ENCODE measurements at places on chromosomes 11 and 22.
A peak's percentile ranks its signal among the peaks of the same experiment; 100 is the strongest.

DNA sequence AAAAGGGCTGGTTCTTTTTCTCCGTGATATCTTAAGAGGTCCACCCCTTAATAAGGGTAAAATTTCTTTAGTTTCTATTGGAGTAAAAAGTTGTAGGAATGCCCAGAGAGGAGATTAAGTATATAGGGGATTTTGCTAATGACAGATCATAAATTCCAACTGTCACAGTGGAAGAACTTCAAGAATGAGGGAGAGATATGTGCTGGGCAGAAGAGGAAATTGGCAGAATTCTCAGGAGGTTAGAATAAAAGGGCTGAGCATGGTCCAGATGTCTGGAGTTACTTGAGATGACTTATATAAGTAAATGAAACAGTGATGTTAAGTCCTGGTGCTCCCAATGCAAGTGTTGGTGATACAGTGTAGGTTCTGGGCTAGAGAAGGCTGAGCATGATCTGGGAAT is 417.6 kb upstream of the ARHGAP42 start:
- DNase-seq, result no peak

DNA sequence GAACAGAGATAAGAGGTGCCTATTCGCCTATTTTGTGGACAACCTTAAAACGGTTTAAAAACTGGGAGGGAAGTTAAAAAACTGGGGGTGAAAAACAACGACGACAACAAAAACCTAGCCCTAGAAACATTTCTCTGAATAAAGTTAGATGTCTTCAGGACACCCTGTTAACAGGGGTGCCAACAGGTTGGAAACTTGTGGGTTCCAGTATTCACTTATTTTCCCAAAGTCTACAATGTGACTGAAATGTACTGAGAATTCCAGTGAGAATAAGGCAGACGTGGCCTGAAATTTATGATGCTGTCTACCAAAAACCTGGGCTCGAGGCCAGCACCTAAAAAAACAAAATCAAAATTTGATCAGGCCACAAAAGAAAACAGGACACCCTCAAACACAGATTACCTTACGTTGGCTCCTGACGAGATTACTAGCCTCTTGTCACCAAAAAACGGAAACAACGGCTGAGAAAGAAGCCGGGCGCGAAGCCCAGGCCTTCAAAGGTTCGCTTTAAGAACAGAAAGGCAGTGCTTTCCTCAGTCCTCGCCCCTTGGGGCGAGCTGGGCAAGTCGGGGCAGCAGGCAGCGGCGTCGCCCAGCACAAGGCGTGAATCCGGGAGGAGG is 906 bp downstream of the CCDC90B start:
- DNase-seq, result no peak

- DNase-seq, result no peak
Measured at GRCh38 chr11:96180341-96180740, 162.7 kb downstream of the MAML2 start.

DNA sequence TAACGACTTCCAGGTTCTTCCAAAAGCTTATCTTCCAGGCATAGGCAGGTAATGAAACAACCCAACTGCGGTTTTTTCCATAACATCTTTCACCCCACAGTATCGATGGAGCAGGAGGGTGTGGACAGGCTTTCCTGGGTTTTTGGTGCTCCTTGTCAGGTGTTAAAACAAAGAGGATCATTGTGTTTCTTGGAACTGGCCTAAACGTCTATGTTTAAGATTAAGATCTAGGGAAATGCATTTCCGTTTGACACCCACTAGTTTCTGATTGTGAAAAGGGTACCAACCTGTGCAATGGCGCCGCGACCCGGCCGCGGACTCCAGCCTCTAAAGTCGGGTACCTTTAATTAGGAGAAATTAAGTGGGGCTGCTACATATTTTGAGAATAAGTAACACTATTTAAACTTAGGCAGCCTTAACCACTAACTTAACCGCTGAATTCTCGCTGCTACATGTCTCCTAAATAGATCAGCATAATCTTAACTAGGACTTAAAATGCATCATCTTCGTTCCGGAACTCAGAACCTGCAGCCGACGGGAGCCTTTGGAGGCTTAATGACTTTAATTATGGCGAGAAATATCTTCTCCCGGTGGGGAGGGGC is 31.5 kb downstream of the C22orf31 start:
- DNase-seq, result no peak

DNA sequence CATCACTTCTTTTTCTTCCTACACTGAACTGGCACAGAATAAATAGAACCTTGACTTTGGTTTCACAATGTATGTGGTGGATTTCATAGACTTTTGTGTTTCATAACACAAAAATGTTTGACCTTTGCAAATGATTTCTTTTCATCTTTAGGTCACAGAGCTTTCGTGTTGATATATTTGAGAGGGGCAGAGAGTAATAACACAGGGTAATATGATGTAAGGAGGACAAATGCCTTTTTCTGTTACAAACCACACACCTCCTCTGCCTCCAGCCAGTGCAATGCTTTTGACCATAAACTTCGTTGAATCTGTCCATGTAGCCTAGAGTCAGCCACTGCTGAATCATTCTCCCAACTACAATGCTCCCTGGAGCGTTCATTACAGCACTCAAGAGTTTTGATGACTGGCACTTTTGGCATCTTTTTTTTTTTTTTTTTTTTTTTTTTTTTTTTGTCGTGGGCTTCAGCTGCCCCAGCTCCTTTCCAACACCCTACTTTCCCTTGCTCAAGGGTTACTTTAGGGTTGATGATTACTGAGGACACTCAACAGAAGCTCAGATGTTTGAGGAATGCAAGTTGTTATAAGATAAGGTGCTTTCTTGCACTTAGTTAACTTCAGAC is 11.4 kb upstream of the CAT start:
- peak; percentile 82 for DNase-seq

DNA sequence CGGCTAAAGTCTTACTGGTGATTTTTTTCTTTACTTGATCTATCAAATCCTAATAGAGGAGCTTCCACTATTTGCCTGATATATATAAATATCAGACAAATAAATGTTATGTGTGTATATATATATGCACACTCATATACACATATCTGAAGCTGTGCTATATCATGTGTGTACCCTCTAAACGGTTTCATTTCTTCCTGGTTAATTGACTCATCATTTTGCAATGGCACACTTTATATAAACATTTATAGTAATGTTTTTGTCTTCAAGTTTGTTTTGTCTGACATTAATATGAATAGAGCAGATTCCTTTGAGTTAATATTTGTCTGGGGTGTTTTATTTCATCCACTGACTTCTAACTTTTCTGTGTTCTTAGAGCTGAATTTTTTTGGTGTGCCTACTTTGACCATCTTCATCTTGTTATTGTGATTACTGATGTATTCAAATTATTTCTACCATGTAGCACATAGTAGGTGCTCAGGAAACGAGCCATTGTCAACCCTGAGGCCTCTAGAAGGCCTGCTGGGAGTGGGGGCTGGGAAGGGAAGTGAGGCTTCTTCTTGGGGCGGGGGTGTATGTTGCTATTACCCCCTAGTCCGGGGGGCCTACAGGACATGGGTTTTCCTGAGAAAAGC is 82.6 kb downstream of the LRRC32 start:
- no peak for DNase-seq

DNA sequence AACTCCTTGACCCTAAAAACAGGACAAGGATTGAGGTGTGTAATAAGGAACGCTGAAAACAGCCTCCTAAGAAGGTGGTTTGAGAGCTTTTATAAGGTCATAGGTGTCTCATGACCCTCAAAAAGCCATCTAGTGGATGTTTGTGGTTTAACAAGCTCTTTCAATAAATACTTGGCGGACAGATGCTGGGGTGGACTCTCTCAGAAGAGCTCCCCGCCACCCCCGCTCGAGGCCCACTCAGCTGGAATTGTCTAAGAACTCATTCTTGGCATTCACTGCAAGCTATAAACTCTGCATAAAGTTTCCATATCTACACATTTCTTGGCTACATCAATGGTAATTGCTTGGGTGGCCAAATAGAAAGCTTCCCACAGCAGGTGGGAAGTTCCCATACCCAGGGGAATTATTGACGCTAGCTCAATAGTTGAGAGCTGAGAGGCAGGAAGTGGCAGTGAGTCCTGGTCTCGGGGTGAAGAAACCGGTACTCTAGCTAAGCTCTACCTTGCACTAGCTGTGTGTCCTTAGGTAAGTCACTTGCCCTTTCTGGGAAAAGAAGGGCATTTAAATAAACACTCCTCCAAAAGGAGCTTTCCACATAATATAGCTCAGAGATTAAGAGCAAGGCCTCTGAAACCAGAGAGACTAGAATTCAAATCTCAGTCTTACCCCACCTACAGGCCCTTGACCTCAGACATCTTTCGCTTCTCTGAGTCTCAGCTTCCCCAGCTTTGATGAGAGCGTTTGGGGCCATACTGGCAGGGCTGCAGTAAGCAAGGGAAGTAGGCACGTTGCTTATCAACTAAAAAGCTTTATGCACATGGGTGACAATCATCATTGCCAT is 6.4 kb downstream of the MS4A15 start:
- no peak for DNase-seq

- no peak for DNase-seq
Measured at GRCh38 chr22:49149721-49150608, 677.7 kb downstream of the BRD1 start.

DNA sequence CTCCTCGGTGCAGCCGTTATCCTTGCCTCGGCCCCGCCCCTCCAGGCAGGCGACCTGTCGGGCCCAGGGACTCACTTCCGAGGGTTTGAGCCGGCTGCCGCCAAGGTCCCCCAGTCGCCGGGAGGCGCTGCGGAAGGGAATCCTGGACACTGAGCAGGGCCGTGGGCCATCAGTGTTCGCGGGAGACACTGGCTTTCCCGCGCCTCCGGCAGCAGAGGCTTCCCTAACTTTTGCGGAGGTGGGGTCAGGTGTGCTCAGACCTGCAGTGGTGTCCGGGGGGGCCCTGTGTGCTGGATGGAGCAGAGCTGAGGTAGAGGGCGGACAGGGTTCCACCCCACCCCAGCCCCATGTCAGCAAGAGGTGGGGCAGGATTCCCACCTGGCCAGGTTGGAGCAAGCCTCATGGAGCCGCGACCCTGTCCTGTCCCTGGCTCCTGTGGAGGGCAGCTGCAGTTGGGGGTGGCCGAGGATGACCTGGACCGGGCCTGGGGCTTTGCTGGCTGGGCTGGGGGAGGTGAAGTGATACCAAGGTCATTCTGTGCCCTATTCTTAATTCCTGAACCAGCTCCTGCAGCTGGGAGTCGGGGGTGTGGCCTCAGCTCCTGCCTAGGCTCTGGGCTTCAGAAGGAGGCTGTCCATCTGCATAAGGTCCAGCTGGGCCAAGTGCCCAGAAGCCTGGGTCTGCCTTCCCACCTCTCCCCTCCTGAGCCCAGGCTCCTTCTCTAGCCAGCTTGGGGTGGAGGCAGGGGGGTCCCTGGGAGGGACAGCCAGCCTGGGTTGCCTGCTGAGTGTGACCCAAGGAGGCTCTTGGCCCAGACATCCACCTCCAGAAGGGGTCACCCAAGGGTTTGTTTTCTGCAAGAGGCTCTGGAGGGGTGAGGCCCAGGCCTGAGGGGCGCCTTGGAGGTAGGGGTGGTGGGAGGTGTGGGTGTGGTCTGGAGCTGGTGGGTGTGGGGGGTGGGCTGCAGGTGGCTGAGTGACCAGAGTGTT is 8.4 kb downstream of the TSPAN4 start:
- DNase-seq, result no peak

- no peak for DNase-seq
Measured at GRCh38 chr11:15727520-15727914, 612.8 kb downstream of the INSC start.

- no peak for DNase-seq
Measured at GRCh38 chr11:2951231-2952110, 22.3 kb upstream of the PHLDA2 start.

DNA sequence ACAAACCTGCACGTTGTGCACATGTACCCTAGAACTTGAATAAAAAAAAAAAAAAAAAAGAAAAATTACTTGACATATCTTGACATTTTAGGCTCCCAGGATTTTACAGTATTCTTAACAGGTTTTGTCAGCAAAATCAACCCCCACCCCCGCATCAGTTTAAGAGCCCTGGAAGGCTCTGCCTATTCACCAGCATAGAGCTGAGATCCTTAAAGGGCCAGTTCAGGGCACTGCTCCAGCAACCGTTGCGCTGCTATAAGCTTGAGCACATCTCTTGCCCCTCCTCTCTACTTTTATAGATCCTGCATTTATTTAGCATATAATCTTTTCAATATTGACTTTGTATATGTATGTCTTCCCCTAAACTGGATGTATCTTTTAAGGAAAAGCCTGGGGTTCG is 697 bp upstream of the PAFAH1B2 start:
- no peak for DNase-seq

DNA sequence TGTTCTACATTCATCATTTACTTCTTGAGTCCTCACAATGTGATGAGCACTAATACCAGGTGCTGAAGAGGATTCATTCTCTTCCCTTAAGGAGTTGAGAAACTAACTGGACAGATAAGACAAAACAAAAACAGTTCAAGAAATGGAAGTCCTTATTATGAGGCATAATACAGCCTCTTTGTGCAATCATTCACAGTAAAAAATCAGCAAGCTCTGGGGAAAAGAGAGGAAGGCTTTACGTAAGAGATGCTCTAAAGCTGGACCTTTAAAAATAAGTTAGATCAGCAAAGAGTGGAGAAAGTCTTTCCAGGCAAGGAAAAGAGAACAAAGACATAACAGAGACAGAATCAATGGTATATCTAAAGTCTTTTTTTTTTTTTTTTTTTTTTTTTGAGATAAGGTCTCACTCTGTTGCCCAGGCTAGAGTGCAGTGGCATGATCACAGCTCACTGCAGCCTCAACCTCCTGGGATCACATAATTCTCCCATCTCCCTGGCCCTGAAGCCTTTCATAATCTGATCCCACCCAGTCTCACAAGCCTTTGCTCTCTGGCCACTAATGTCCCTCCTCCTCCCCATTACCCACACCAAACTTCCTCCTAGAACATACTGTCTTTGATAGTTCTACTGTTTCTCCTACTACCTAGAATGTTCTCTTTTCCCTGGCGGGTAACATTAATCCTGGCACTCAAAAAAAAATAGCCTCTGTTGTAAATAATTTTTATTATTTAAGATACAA is 40.9 kb downstream of the MRTFA start:
- DNase-seq, result no peak

DNA sequence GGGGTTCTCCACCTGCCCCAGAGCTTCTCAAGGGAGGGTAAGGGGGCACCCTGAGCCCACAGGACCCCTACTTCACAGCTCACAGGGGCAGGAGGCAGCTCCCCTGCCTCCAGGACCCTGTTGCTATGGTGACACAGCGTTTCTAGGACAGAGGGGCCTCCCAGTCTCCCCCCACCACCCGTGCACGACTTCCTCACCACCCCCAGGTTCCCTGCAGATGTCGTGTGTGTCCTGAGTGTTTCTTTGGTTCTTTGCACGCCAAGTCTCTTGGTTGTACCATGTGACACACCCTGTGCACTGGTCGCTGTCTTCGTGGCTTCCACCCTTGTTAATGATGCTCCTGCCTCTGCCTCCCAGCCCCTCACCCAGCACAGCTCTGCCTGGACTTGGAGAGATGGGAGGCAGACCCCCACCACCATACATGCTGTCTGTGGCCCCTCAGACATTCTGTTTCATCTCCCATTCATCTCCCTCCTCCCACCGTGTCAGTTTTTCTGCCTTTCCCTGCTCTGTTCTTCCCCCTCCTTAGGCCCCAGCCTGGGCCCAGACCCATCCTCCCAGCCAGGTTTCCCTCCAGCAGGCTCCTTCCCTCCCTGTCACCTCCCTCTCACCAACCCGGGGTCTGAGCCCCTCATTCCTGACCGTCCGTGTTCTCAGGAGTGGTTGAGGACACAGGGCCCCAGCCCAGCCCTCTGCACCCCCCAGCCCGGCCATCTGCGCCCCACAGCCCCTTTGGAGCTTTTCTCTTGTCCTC is 24.5 kb upstream of the RAB1B start:
- DNase-seq, result no peak

Data from GM04504 (cell line).